ENCODE measurements at places on chromosomes 4 and X.

GRCh38 chr4:168293386-168293975 lies 25.1 kb downstream of the DDX60 start:
- no peak for DNase-seq

GRCh38 chrX:120213438-120214265 lies 37.0 kb upstream of the ZBTB33 start:
- no peak for DNase-seq

DNA sequence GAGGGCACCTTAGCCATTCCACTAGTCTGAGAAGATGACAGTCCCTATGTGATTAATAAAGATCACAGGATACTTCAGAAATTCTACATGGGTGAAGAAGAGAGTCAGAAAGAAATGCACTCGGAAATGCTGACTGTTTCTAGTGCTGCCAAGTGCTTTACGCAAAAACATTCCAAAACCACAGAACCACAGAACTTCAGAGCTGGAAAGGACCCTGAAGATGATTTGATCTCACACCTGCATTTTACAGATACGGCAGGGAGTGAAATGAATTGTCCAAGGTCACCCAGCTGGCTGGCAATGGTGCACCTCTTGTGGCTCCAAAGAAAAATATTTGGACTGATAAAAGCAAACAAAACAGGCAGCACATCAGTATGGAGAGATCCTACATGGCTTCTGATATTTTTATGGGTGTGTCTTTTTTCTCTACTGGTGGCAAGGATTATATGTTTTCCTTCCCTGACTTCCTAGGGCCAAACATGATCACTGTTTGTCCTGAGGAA lies 115.9 kb downstream of the MAML3 start:
- DNase-seq = no peak

DNA sequence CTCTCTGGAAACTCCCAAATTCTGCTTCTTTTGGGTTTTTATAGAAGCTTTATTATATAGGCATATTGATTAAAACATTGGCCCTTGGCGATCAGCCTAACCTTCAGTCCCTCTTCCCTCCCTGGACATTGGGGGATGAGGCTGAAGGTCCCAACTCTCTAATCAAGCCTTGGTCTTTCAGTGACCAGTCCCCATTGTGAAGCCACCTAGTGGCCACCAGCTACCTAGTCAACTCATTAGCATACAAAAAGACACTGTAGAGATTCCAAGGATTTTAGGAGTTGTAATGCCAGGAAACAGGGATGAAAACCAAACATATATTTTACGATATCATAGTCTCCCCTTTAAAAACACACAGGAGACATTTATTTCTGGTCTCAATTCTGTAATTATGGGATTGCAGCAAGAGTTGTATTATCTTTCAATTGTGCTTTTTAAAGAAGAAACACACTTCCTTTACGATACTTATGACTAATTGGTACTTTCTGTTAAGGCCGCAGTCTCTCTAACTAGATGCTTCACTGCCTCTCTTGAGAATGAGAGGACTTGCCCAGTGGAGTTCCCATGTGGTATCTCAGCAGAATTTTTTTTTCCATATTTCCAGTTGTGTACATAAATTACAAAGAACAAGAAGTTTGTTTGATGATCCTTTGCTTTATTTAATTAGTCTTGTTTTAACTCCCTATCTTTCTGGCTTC lies 58.2 kb downstream of the WDR17 start:
- no peak for DNase-seq

- no peak for DNase-seq
Measured at GRCh38 chrX:1392376-1393068, 609 bp upstream of the SLC25A6 start.

- no peak for DNase-seq
Measured at GRCh38 chr4:138666366-138666765, 349.2 kb upstream of the NOCT start.

DNA sequence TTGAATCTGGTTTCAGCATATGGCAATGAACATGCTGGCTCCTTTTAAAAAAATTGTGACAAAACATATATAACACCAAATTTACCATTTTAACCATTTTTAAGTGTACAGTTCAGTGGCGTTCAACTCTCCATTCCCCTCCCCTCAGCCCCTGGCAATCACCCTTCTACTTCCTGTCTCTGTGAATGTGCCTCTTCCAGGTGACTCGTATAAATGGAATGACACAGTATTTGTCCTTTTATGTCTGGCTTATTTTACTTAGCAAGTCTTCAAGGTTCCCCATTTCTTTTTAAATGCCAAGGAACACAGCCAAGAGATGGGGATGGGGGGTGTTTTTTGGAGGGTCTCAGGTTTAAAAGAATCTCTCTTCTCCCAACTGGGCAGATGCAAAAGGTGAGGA lies 35.4 kb upstream of the BCLAF3 start:
- DNase-seq = no peak

- DNase-seq = no peak
Measured at GRCh38 chr4:75345423-75345822, 168.8 kb downstream of the RCHY1 start.

- no peak for DNase-seq
Measured at GRCh38 chrX:68634649-68635227, 12.7 kb upstream of the STARD8 start.

DNA sequence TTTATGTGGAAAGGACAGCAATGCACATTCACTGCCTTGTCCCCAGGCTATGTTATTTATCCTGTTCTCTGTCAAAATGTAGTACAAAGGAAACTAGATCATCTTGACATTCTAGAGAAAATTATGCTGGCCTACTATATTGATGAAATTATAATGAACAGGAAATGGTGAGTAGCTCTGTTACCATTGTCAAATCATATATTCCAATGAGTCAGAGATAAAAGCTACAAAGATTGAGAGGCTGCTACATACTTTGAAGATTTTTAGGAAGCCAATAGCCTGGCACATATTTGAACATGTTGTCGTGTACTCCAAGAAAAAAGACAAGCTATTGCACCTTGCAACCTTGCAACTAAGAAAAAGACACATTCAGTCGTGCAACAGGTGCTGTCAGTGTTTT lies 52.7 kb upstream of the TET2 start:
- no peak for DNase-seq

GRCh38 chr4:71186566-71187403 lies 152.0 kb upstream of the SLC4A4 start:
- no peak for DNase-seq

- no peak for DNase-seq
Measured at GRCh38 chr4:147355847-147356246, 125.0 kb upstream of the EDNRA start.

DNA sequence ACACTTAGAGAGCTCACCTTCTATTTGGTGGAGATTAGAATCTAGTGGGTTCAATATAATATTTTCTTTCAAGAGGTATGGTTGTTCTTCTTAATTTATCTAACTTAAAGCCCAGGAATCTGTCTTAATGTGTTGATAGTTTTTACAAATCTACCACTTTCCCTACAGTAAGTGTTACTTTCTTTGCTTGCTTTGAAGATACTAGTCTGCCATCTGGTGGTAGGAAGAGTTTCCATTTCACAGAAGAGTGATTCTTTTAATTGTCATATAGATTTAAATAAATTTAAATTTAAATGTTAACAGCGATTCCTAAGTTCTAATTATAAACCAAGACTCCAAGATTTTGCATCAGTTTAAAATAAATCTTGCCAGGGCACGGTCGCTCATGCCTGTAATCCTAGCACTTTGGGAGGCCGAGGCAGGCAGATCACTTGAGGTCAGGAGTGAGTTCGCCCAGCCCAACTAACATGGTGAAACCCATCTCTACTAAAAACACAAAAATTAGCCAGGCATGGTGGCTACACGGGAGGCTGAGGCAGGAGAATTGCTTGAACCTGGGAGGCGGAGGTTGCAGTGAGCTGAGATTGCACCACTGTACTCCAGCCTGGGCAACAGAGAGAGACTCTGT lies 43.5 kb downstream of the NUDT9 start:
- DNase-seq = no peak

DNA sequence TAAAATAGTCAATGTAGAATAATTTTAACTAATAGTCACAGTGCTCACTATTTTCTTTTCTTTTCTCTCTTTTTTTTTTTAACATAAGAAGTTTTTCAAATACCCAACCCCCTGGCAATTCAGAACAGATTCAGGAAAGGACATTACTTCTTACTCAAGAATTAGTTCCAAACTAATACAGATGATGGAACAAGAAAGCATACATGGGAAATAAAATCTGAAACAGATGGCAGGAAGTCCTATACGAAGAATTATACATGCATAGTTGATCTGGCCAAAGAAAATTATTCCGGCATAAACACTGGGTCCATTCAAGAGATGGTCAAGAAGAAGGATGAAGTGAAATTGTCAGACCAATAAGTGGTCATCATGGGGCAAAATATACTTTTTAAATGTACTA lies 614.4 kb upstream of the INTU start:
- no peak for DNase-seq

DNA sequence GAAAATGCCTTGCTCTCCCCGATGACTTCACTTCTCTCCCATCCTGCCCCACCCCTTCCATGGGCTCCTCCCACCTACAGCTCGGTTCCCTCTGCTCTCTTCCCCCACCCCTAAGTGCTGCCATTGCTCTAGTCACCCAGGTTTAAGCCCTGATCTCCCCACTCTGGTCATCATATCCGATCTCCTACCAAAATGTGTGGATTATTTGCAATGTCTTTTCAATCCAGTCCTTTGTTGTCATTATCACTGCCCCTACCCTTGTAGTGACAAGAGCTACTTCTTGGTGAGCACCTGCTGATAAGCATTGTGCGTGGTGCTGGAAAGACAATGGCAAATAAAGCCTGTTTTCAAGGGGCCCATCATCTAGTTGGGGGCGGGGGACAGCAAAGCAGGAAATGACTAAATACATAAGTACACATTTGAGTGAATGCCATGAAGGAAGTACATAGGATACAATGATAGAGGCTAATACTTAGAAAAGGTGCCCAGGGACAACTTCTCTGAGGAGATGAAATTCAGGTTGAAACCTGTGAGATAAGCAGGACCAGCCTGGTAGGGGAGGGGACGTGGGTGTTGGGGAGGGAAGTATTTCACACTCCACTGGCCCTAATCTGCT lies 63.8 kb downstream of the DLG3 start:
- DNase-seq = no peak

GRCh38 chr4:102825261-102826091 lies 1.9 kb downstream of the UBE2D3 start:
- no peak for DNase-seq

- DNase-seq = no peak
Measured at GRCh38 chr4:176792326-176793059, at the start of gene VEGFC. Gene VEGFC (minus strand): TSS chr4:176792922. CDS start chr4:176792311, 611 bp downstream.

- DNase-seq = no peak
Measured at GRCh38 chr4:174449944-174450785, 72.1 kb downstream of the HPGD start.

DNA sequence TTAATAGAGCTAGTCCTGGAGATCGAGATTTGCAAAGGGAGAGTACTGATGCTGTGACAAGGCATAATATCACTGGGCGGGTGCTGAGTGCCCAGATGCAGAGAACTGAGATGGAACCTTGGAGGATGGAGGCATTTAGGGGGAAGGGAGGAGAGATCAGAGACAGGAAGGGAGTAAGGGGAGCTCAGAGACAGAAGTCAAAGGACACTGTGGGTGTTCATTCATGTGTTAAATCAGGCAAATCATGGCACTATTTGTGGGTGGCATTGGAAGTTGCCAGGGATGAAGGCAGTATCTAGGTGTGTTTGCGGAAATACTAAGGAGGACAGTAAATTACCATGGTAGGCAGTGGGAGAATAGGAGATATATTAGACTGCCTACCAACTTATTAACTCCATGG lies 135.0 kb downstream of the RBM46 start:
- no peak for DNase-seq

GRCh38 chr4:98406819-98407218 lies 145.6 kb downstream of the RAP1GDS1 start:
- no peak for DNase-seq

GRCh38 chrX:7330556-7330955 lies 182.6 kb upstream of the PUDP start:
- DNase-seq = no peak

DNA sequence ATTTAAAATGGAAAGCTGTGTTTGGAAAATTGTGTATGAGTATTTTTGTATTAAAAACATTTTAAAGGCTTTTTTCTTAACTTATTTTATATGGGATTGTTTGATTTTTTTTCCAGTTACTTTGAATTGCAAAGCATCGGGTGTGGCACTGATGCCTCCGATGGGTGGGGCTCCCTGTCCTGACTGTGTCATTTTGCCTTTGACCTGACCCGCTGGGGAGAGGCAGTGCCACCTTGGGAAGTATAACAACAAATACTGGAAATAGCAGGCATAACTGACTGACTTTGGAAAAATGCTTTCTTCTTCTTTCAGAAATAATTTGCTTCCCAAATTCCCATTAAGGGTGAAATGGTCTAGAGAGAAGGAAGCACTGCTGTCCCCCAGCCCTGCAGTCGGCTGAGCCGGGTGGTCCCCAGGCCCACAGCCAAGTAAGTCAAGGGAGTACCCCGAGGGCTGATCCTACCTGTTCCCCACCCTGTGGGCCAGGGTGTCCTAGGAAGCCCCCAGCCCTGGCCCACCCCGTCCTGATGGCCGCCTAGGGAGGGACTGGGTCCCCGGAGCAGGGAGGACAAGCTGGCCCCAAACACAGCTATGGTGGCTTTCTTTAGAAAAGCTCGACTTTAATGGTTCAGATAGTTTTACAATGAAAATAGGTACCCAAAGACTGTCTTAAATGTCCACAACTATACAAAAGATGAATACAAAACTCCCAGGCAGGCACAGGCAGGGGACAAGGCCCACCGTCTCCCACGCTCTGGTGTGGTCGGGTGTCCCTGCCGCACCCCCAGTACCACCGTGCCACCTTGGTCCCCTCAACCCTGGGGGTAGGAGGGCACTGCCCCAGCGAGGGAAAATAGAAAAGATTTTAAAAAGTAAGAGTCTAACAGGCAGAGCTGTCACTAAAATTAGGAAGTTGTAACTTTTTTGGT lies 26.4 kb downstream of the NELFA start:
- no peak for DNase-seq

DNA sequence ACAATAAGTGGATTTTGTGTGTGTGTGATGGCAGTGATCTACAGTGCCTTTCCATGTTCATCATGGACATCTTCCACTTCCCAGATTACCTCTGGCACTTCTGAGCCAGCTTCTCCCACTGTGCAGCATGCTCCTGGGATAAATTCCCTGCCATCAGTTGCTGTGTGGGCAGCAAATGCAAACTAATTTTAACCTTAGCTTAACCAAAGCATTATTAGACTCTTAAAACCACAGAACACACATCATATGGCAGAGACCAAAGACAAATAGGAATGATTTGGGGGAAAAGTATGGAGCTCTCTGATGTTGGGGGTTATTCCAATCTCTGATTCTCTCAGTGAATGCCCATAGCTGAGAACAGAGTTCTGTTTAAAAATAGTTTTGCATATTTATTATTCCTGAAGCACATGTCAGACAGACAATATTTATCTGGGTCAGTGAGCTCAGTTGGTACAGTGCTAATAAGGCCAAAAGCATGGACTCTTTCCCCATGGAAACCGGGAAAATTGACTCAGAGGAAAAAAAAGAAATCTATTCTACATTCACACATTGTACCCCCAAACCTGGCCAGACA lies 567.4 kb downstream of the IQCM start:
- DNase-seq = no peak

DNA sequence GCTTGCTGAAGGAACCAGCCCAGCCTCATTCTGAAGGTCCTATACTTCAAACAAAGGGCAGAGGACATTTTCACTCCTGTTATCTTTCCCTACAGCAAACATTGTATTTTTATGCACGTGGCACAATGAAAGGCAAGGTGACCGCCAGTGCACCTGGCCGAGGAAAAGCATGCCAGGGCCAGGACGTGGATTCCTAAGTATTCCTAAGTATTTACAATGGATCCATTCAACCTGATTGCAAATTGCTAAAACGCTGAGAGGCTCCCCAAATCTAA lies 127.9 kb upstream of the FTHL17 start:
- no peak for DNase-seq

- no peak for DNase-seq
Measured at GRCh38 chrX:7385131-7385530, 237.2 kb upstream of the PUDP start.

GRCh38 chr4:139988863-139989765 lies 164.9 kb downstream of the MAML3 start:
- no peak for DNase-seq
